ENCODE measurements at places on chromosomes 2 and 18.

GRCh38 chr2:13660231-13660630 lies 943.5 kb downstream of the TRIB2 start:
- no peak for DNase-seq

GRCh38 chr2:44746856-44747615 lies 194.5 kb upstream of the SIX3 start:
- no peak for DNase-seq

- no peak for DNase-seq
Measured at GRCh38 chr18:61628085-61628484, 264.7 kb downstream of the RNF152 start.

DNA sequence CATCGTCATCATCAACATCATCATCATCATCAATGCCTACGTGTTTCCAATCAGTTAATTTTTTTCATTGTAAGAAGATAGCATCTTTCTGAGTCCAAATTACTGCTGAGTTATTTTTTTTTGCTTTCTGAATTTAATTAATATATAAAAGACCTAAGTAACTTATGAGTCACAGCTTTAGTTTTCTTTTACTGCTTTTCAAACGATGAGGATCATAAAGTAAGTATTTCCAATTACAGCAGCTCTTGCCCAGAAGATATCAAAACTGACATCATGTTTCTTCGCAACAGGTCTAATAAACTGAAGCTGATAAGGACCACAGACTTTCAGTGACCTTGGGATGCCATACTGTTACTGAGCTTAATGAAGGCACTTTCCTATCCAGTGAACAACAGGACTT lies 442.2 kb downstream of the DSEL start:
- peak; percentile 17 for DNase-seq

GRCh38 chr2:66437691-66438497 lies 3.0 kb downstream of the MEIS1 start:
- DNase-seq = peak; percentile 45

- DNase-seq = no peak
Measured at GRCh38 chr2:241199897-241200821, 11.7 kb downstream of the ANO7 start.
